ENCODE measurements at places on chromosomes 1 and 21.

- no peak for DNase-seq
These were observed at the start of gene PTGER3 for GRCh38 chr1:71047635-71048607. Gene PTGER3, minus strand, starts transcription at chr1:71047816. Its CDS starts 239 bp downstream, at chr1:71047577.

- no peak for DNase-seq
These were observed 100.4 kb downstream of the MRPL37 start for GRCh38 chr1:54300401-54300800.

GRCh38 chr1:101262630-101263348, 26.0 kb downstream of the S1PR1 start:
- no peak for DNase-seq

- DNase-seq = no peak
These were observed 16.4 kb upstream of the LRRC52 start for GRCh38 chr1:165527251-165528007.

GRCh38 chr1:68136187-68136586, 85.8 kb upstream of the DIRAS3 start:
- DNase-seq = no peak

DNA sequence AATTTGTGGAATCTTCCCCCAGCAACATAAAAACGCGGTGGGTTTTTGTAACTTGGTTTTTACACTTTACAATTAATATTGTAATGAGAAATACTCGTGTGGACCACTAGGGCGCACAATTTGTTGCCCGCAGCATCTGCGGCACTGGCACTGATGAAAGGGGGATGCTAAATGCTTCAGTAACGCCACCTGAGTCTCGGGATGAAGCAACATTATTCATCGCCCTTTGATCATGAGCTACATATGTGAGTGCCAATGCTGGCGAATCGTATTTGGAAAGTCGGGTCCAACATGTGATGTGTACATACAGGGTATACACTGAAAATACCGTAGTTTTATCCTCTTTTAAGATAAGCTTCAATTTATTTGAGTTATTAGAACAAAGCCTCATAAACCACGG, 34.2 kb upstream of the COX20 start:
- DNase-seq = no peak

GRCh38 chr1:230823931-230824381, 44.4 kb downstream of the C1orf198 start:
- DNase-seq = no peak

DNA sequence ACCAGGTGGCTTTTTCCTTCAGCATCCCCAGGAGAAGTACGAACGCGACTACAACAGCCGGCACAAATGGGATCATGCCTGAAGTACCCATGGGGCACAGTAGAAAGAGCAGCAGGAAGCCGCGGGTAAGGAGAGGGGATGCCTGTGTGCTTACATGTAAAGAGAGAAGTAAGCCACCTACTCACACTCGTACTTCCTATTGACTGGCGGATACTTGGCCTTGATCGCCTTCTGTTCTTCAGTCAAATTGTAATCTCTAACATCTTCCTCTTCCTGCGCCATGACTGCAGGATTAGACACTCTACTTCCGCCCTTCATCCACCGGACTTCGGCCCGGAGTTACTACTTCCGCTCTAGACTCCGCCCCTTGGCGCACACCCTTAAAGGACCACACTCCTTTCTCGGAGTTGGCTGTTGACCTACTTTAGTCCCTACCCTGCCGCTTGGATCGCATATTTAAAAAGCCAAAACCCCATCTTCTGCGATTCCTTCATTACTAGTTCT, at the start of gene ZBTB8OS:
ZBTB8OS (minus strand) TSS at position 303 of the 504 bp plus-strand sequence; CDS start at position 282, 21 bp downstream.
- peak; percentile 90 for DNase-seq

- no peak for DNase-seq
These were observed 25.6 kb downstream of the MCOLN3 start for GRCh38 chr1:85022700-85023099.

- DNase-seq = no peak
These were observed 75.4 kb upstream of the LRRC7 start for GRCh38 chr1:69492286-69492685.

- no peak for DNase-seq
These were observed 6.3 kb upstream of the ZC3H12A start for GRCh38 chr1:37468037-37468436.

DNA sequence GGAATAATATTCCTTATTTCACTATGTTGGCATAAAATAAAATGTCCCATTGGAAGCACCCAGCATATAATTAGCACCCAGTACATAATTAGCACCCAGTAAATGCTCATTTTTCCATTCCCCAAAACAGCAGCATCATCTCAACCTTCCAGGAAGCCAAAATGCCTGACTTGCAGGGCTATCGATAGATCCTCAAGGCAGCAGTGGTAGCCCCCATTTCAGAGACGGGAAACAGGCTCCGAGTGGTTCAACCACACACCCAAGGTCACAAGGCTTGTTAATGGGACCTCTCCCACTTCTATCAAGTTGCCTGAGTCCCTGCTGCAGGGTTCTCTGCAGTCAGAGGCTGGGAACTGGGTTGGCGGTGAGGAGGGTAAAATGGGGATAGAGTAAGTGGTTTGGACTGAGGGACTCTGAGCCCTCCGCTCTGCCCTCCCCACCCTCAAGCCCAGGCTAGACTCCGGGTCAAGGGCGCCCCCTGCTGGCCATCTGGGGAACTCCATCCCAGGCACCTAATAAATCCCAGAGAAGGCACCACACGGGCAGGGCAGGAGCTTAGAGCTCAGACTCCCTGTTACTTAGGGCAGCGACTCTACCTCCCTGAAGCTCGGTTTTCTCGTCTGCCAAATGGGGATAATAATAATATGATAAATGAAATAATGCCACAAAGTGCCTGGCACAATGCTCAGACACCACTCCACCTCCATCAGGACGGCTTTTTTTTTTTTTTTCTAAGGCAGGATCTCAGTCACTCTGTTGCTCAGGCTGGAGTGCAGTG, 21.9 kb upstream of the LAPTM5 start:
- DNase-seq = peak; percentile 62

DNA sequence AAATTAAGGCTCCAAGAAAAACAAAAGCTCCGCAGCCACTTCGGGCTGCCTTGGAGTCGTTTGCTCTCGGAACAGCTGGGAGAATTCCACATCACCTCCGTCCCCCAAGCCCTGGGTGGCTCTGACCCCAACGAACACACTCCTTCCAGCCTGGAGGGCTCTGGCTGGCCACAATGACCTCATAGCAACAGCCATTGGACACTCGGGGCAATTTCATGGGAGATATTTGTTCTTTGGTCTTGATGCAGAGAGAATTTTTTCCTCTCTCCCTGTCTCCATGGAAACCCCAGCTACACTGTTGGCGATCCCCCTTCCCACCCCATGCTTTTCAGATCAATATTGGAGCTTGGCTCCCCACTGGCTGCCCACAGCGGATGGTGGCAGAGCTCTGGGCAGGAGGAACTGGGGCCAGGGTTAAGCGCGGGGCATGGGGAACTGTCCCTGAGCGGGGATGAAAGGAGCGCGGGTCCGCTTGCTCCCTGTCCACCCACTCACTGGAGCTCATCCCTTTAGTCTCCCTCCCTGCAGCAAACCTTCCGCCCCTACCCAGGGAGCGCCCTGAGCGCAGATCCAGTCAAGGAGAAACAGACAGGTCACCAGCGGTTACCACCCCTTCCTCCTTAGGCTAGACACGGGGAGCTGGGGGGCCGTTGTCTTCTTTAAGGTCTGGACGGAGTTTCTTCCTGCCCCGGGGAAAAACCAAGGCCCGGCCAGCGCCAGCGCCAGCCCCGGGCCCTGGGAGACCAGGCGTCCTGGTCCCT, 1.2 kb downstream of the WNT4 start:
- peak; percentile 71 for DNase-seq

- no peak for DNase-seq
These were observed 203.6 kb downstream of the TGFB2 start for GRCh38 chr1:218548764-218549163.

- no peak for DNase-seq
These were observed 5.4 kb upstream of the HAO2 start for GRCh38 chr1:119363162-119363561.

DNA sequence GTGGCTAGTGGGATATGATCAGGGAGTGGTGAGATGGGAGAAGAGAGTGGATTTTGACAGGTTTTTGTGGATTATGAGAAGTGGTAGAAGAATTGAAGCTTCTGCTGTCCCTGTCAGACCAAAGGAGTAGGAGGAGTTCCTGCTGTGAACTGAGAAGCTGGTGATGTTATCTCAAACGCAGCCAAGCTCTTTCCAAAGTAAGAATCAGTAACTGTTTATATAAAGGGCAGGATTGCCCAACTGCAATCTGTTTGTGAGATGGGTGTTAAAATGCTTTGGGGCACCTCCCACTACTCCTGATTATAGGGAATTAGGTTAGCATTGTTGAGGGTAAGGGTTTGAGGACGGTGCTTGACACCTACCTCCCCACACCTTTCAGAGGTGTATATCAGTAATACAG, 60.5 kb upstream of the USP25 start:
- no peak for DNase-seq

DNA sequence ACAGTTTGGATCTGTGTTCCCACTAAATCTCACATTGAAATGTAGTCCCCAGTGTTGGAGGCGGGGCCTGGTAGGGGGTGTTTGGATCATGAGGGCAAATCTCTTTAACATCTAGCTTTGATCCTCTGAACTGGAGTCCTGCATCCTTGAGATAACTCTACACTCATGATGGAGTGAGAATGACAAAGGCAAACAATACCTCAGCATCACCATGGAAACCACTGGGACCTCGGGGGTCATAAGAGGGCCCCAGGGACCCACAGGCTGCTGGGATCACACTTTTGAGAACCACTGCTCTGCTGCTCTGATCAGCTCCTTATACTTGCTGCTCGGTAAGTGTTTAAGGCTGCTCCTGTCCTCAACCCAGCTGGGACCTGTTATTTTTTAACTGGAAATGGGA, 13.4 kb upstream of the OBSCN start:
- DNase-seq = no peak

DNA sequence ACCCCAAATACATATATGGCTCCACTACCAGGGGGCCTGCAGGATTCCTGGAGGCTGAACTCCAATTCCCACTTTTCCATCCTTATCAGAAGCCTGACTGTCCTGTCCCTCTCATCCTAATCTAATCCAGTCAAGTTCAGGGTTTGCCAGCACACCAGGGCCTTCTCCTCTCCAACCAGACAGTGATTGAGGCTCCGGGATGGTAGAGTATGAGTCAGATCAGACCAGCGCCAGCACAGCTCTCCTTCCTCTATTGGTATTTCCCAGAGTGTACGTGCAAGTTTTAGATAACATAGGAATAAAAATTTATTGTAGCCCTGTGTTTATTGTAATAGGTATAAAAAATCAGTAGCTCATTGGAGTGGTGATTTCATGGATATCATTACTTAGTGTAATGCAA, 24.5 kb upstream of the RCSD1 start:
- no peak for DNase-seq

DNA sequence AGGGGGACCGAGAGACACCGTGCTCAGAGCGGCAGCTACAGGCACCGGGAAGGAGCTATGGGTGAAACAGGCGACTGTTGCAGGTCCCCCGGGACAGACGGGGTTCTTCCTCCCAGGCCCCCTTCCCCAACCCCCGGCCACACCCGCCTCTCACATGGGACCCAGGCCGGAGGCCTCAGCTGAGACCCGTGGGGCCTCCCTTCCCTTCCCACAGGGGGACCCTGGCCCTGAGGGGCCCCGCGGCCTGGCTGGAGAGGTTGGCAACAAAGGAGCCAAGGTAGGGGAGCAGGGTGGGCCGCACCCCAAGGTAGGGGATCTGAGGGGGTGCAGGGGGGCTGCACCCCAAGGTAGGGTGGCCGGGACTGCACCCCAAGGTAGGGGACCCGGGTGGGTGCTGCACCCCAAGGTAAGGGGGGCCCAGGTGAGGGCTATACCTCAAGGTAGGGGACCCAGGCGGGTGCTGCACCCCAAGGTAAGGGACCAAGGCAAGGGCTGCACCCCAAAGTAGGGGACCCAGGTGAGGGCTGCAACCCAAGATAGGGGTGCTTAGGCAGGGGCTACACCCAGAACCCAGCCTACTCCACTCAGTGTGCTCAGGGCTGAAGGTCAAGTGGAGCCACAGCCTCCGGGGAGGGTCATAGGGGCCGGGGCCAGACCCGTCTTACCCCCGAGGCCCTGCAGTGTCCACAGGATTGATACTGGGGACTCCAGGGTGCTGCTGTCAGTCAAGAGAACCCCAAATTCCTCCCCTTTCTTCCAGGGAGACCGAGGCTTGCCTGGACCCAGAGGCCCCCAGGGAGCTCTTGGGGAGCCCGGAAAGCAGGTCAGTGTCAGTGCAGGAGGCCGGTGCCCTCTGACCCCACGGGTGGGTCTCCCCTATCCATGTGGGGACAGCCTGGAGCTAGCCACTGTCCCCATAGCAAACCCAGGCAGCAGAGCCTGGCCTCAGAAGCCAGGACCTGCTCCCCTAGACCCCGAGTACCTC, 22.7 kb downstream of the COL6A2 start:
- DNase-seq = no peak

GRCh38 chr1:10774615-10775310, 21.7 kb downstream of the CASZ1 start:
- no peak for DNase-seq

- no peak for DNase-seq
These were observed 13.8 kb upstream of the FNBP1L start for GRCh38 chr1:93434088-93434487.

GRCh38 chr1:89791064-89791726, 29.6 kb upstream of the LRRC8D start:
- no peak for DNase-seq

DNA sequence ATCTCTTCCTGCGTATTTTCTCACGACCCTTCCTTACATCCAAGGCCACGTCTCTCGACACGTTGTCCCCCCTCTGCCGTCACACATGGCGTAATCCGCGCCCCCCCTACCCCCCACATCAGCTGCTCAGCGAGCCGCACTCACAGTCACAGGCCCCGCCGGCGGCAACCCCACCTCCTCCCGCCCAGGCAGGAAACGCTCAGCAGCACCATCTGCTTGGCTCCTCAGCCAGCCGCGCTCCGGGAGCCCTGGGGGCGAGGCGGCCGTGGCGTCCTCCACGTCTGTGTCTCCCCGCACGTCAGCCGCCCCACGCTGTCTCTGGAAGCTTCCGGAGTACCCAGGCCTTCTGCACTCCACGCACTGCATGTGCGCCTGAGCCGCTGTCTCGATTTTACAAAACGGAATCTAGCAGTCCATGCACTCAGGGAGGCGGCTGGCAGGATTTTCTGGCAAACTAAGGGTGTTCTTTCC, 64.6 kb downstream of the SIK1 start:
- DNase-seq = peak; percentile 82

DNA sequence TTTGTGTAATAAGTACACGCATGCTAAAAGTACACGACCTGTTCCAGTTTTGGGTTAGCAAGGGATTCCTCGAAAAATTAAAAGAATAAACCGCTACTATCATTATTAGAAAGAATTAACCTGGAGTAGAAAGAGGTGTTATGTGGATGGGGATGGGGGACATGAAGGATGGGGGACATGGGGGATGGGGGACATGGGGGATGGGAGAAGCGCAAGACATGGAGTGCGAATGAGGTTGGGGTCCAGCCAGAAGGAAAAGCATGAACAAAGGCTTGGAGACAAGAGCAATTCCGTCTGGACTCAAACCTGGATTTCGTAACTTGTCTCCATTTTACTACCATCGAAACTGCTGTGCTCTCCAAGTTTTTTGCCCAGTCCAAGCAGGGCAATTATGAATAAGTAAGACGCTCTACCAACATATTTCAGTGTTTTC, 591 bp upstream of the KDM1A start:
- no peak for DNase-seq

DNA sequence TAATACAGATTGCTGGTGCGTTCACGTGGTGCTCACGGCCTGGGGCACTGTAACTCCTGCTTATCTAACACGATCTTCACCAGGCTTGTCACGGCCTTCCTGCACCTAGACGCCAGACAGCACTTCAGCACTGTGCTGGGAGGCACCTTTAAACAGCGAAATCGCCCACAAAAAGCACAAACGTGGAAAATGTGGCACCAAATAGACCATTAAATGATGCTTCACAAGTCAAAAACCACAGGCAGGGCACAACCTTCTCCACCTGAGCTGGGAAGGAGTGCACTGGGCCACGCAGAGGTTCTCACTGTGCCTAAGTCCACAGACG, 20.0 kb downstream of the IBA57 start:
- no peak for DNase-seq

Data from right lung (tissue), 10 donors.